Sigmoid colon (tissue), 7 donors: ENCODE measurements at places on chromosomes 3 and 15. TPM values are rescaled to one million over a fixed set of nuclear protein-coding genes. Genes with fewer than 3 reads are reported as not detected.
A peak's percentile ranks its signal among the peaks of the same experiment; 100 is the strongest.

PLXNB1 gene
- total RNA-seq: 93.7 TPM

DNA sequence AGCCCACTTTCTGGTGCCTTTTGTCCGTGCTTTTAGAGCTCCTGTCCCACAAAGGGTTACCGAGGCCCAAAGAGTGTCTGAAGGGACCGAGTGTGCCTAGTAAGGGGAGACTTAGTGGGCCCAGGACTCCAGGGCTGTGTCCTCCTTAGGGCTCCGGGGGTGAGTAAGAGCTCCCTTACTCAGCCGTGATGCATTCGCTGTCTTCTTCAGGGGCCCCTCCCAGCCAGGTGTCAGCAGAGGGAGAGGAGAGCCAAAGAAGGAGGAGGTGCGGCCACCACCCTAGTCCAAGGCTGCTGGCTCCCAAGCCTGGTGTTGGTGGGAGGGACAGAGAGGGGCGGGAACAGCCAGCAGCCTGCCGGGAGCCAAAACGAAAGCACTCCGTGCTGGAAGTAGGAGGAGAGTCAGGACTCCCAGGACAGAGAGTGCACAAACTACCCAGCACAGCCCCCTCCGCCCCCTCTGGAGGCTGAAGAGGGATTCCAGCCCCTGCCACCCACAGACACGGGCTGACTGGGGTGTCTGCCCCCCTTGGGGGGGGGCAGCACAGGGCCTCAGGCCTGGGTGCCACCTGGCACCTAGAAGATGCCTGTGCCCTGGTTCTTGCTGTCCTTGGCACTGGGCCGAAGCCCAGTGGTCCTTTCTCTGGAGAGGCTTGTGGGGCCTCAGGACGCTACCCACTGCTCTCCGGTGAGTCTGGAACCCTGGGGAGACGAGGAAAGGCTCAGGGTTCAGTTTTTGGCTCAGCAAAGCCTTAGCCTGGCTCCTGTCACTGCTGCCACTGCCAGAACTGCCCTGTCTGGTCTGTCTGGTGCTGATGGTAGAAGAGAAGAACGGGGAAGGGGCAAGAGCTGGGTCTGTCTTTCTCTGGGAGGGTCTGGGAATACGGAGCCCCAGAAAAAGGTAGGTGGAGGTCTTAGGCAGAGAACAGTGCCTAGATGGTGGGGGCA, at the start of gene IL17RC:
Gene IL17RC (plus strand): TSS at position 365 of the 947 bp plus-strand sequence. CDS start 218 bp downstream, at position 583.
- H3K4me1 ChIP-seq: peaks cover 56% of the 10 kb centered on the region
- H3K4me3 ChIP-seq: peak within 1 kb of the TSS; percentile 72
- DNase-seq: peak; percentile 98
- no peaks in the 10 kb centered on the region for H3K36me3 ChIP-seq

TM4SF1 gene
- total RNA-seq: 35.6 TPM

DNA sequence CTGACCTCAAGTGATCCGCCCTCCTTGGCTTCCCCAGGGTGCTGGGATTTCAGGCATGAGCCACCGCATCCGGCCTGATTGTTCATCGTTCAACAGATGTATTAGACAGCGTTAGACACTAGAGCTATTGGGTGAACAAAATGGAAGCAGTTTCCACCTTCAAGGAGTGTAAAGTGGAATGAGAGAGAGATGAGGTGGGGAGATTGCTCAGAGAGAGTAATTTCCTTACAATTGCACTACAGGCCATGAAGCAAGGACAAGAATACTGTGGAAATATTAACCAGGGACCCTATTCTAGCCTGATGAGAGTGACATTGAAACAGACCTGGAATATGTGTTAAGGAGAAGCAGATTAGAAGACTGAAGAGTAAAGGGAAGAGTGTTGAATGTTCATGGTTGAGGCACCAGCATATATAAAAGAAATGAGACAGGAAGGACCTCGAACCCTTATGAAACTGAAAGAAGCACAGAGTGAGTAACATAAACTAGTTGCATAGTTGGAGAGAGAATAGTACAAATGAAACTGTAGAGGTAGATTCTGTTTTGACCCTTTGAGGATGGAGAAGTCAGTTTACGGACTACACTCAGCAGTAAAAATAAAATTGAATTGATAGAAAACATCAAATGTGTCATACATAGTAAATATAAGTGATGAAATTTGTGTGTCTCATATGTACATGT, 7.2 kb downstream of the RTF1 start:
- no peak for DNase-seq
- no peak overlapping the region for H3K27ac ChIP-seq
- no peak overlapping the region for H3K4me3 ChIP-seq
- H3K36me3 ChIP-seq: no peaks in the 10 kb centered on the region
- H3K4me1 ChIP-seq: peaks cover 7% of the 10 kb centered on the region

GRCh38 chr15:91821458-91821857, 32.0 kb upstream of the SLCO3A1 start:
- no peaks in the 10 kb centered on the region for H3K4me1 ChIP-seq
- H3K27me3 ChIP-seq: no peaks in the 10 kb centered on the region
- no peaks in the 10 kb centered on the region for H3K36me3 ChIP-seq
- no peak for DNase-seq

- no peak overlapping the region for H3K4me3 ChIP-seq
- peaks cover 37% of the 10 kb centered on the region for H3K4me1 ChIP-seq
- H3K27ac ChIP-seq: no peak overlapping the region
- no peaks in the 10 kb centered on the region for H3K36me3 ChIP-seq
- DNase-seq: no peak
Observed at GRCh38 chr3:69833591-69833990, 94.3 kb downstream of the MITF start.

RPL39L gene
- 27.7 TPM for total RNA-seq

DNA sequence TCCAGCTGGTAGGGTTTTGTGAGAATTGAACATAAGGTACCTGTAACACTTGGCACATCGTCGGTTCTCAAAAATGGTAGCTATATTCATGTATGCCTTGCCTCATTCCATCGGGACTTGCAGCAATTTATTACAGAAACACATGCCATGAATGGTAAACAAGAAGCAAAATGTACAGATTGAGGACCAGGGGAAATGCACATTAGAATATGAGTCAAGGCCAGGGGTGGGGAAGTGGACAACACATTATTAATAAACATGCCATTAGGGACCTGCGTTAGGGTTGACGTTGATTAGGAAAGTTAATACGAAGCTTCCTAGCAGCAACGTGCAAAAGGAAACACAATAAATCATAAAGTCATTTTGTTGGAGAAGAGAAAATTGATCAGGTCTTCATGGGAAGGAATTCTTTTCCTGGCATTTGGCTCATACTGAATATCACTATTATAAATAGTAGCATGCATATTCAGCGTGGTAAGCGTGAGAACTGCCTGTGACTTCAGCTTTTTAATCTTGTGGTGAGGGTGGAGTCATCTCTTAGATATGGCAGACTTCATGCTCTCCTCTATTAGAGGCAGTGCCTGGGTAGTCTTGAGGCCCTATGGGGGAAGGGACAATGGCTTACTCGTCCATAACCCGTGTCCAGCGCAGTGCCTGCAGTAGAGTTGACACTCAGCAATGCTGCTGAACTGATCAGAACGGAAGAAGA, 184.9 kb downstream of the SV2B start:
- no peaks in the 10 kb centered on the region for H3K36me3 ChIP-seq
- no peak overlapping the region for H3K27ac ChIP-seq

DNA sequence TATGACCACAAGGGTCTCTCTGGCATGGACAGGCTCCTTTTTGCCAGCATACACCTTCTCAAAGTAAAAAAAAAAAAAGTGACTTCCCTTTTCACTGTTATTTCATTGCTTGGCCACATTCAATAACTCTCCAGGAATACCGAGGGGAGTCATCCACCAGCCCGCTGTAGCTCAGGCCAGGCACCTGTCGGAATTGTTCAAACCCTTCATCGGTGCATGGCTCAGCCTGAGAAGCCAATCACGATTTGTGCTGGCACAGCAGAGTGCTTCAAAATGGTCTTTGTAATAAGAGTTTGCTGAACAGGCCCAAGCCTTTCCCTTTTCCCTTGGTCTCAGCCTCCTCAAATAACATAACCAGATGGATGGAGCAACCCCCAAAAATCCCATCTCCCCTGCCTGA, 145.4 kb downstream of the PDZRN3 start:
- no peak overlapping the region for H3K27ac ChIP-seq
- H3K4me3 ChIP-seq: no peak overlapping the region
- no peaks in the 10 kb centered on the region for H3K4me1 ChIP-seq
- no peaks in the 10 kb centered on the region for H3K36me3 ChIP-seq
- DNase-seq: no peak
- H3K27me3 ChIP-seq: no peaks in the 10 kb centered on the region

PRICKLE2 gene
- 96.7 TPM for total RNA-seq

CEMIP gene
- not detected for total RNA-seq

GRCh38 chr3:150098621-150099020, 127.9 kb upstream of the PFN2 start:
- no peaks in the 10 kb centered on the region for H3K36me3 ChIP-seq
- H3K4me1 ChIP-seq: no peaks in the 10 kb centered on the region
- H3K27ac ChIP-seq: no peak overlapping the region
- H3K27me3 ChIP-seq: no peaks in the 10 kb centered on the region
- no peak for DNase-seq

GRCh38 chr3:197348014-197348413, 49.6 kb upstream of the DLG1 start:
- no peaks in the 10 kb centered on the region for H3K4me1 ChIP-seq
- no peak overlapping the region for H3K27ac ChIP-seq
- H3K36me3 ChIP-seq: no peaks in the 10 kb centered on the region
- H3K27me3 ChIP-seq: no peaks in the 10 kb centered on the region
- no peak for DNase-seq

CD200 gene
- total RNA-seq: 4.4 TPM

DNA sequence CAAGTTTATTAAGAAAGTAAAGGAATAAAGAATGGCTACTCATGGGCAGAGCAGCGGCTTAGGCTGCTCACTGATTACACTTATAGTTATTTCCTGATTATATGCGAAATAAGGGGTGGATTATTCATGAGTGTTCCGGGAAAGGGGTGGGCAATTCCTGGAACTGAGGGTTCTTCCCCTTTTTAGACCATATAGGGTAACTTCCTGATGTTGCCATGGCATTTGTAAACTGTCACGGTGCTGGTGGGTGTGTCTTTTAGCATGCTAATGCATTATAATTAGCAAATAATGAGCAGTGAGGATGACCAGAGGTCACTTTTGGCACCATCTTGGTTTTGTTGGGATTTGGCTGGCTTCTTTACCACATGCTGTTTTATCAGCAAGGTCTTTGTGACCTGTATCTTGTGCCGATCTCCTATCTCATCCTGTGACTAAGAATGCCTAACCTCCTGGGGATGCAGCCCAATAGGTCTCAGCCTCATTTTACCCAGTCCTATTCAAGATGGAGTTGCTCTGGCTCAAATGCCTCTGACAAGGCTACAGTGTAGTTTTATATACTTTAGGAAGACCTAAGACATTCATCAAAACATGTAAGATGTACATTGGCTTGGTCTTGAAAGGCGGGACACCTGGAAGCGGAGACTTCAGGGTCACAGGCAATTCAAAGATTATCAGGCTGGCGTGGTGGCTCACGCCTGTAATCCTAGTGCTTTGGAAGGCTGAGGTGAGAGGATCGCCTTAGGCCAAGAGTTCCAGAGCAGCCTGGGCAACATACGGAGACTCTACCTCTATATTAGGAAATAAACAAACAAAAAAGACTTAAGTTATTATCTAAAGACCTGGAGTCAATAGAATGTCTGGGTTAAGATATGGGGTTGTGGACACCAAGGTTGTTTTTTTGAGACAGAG, 3.2 kb upstream of the BLOC1S6 start:
- DNase-seq: no peak
- H3K27me3 ChIP-seq: no peaks in the 10 kb centered on the region
- no peaks in the 10 kb centered on the region for H3K36me3 ChIP-seq

OSBPL10 gene
- 77.7 TPM for total RNA-seq

DNA sequence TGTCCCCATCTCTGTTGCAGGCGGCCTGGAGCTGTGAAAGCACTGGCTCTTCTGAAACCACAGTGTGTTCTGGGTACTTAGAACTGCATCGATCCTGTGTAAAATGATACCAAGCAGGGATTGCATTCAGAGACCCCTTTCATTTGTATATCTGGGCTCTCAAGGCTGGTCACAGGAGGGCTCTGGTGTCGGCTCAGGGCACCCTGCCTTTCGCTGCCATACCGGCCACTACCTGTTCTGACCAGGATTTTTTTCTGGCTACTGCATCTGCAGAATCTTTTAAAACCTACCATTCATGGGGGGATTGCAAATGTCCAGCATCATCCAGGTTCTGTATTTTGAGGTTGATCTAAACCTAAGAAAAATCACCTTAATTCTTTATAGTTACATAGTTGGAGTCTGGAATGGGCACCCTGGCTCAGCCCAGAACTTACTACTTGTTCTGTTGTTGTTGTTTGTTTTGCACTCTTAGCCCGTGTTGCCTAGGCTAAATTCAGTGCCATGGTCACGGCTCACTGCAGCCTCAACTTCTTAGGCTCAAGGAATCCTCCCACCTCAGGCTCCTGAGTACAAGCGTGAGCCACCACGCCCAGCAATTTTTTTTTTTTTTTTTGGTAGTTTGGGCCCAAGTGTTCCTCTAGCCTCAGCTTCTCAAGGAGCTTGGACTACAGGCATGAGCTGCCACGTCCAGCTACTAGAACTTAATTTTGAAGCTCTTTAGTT, 52.7 kb downstream of the TRIM71 start:
- no peaks in the 10 kb centered on the region for H3K36me3 ChIP-seq
- peaks cover 17% of the 10 kb centered on the region for H3K4me1 ChIP-seq
- no peaks in the 10 kb centered on the region for H3K27me3 ChIP-seq
- H3K4me3 ChIP-seq: no peak overlapping the region

- H3K4me3 ChIP-seq: no peak overlapping the region
- H3K27ac ChIP-seq: no peak overlapping the region
- DNase-seq: no peak
Observed at GRCh38 chr15:46618984-46619383, 984.2 kb downstream of the SQOR start.

- no peak overlapping the region for H3K27ac ChIP-seq
- no peak overlapping the region for H3K4me3 ChIP-seq
- H3K27me3 ChIP-seq: no peaks in the 10 kb centered on the region
- H3K36me3 ChIP-seq: no peaks in the 10 kb centered on the region
Observed at GRCh38 chr3:161770484-161771386, 274.1 kb downstream of the OTOL1 start.

ROBO1 gene
- 42.7 TPM for total RNA-seq

GRCh38 chr3:45659661-45660566, 29.3 kb upstream of the SACM1L start:
- H3K27ac ChIP-seq: no peak overlapping the region
- H3K36me3 ChIP-seq: no peaks in the 10 kb centered on the region
- no peaks in the 10 kb centered on the region for H3K27me3 ChIP-seq
- peak; percentile 87 for DNase-seq

DNA sequence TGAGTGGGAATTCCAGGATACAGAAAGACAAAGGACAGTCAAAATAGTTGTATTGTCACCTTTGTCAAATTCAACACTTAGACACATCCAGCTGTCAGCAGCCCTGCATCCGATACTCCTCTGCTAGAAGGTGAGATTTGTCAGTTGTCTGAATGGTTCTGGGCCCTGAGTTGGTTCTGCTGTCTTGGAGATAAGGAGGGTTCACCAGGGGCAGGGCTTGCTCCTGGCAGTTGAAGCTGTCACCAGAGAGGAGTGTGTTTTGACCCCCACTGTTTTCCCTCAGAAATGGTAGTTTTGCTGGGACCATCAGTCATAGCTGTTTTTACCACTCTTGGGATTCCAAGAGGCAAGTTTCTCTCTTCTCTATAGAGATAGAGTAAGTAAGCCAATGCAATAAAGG, 3.2 kb upstream of the KY start:
- no peak overlapping the region for H3K4me3 ChIP-seq
- no peaks in the 10 kb centered on the region for H3K36me3 ChIP-seq
- H3K4me1 ChIP-seq: peaks cover 31% of the 10 kb centered on the region

TMOD2 gene
- total RNA-seq: 18.1 TPM
